ENCODE measurements at places on chromosomes 6 and 20.

GRCh38 chr6:17058550-17058949, 43.3 kb upstream of the STMND1 start:
- no peak for DNase-seq

- no peak for DNase-seq
These were observed 1336.7 kb upstream of the CITED2 start for GRCh38 chr6:140711019-140711613.

DNA sequence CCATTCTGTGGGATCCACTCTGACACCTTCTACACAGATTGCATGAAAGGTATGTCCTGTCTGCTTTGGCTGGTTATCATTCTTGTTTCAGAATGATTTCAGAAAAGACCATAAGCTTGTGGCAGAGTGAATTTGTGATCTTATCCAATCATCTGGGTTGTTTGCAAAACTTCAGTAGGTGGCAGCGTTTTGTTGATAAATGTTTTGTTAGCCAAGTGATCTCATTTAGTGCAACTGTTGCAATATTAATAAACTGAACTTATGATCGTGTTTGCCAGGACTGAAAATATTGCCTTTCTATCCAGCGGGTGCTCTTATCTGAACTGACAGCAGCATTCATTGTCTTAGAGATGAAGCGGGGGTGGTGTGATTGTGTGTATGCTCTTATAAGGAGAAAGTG, 613.2 kb upstream of the NOX3 start:
- no peak for DNase-seq

DNA sequence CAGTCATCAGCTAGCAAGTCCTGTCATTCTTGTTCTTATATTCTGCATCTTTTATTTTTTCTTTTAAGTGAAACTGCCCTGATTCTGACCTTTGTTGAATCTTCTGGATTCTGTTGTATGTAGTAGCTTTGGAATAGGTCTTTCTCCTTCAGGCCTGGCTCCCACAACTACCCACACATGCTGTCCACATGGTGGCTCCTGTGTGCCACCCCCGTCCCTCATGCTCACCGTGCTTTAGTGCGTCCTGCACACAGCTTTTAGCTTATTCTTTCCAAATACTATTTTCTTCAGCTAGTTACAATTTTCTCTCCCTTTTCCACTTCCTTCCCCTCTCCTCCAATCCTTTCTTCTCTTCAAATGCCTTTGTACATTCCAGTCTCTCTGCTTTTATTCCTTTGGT, 61.8 kb downstream of the CTNNBL1 start:
- peak; percentile 52 for DNase-seq

- no peak for DNase-seq
These were observed 1040.6 kb upstream of the CITED2 start for GRCh38 chr6:140414966-140415620.

- no peak for DNase-seq
These were observed 90.8 kb downstream of the TRMT11 start for GRCh38 chr6:126076992-126077664.

DNA sequence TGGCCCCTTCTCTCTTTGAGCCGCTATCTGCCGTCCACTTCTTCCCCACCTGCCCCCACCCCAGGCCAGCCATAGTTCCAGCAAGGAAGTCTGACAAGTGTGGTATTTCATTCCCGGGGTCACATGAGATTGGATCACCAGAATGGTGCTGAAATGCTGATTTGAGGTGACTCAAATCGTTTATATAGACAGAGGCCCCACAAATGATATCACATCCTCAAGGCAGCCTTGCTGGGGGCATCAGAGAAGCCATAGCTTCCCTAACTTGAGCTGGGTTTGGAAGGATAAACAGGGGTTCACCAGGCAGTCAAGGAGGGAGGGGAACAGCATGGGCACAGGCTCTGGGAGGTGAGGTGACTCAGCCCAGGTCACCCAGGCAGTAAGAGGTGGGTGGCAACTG, 9.9 kb downstream of the SDCBP2 start:
- no peak for DNase-seq

- DNase-seq = no peak
These were observed 193.2 kb upstream of the MYLIP start for GRCh38 chr6:15935661-15936060.
